A549 treated with DMSO at 1 μM for 4 hours (cell line): ENCODE measurements at places on chromosomes 6 and 20. TPM values are rescaled to one million over a fixed set of nuclear protein-coding genes. Genes with fewer than 3 reads are reported as not detected.

Gene DDO
- 0.07 to 0.19 TPM (median 0.08 TPM) in 5 replicates for total RNA-seq

Gene MCUR1
- total RNA-seq: 8.4 to 15.7 TPM (median 14.3 TPM) in 5 replicates

Gene TMEM217
- total RNA-seq: 0.66 to 1.0 TPM (median 0.85 TPM) in 5 replicates

Gene OOEP
- not detected in 5 replicates for total RNA-seq

Gene ARFGEF3
- 0.57 to 0.77 TPM (median 0.67 TPM) in 5 replicates for total RNA-seq

Gene CLPSL1
- total RNA-seq: not detected in 5 replicates

Gene IL20RA
- total RNA-seq: 0.02 to 0.03 TPM in 2 of 5 replicates, not detected in the others

Gene USP49
- 1.1 to 1.9 TPM (median 1.5 TPM) in 5 replicates for total RNA-seq

Gene CRNKL1
- 20.9 to 26.7 TPM (median 24.7 TPM) in 5 replicates for total RNA-seq

Gene NRN1
- total RNA-seq: 0.76 to 1.3 TPM (median 1.1 TPM) in 5 replicates

Gene HLA-DMB
- 1.2 to 2.3 TPM (median 1.7 TPM) in 5 replicates for total RNA-seq
